ENCODE measurements at places on chromosomes 7 and 10.

- no peak for DNase-seq
Observed at GRCh38 chr10:132404911-132405462, 8.0 kb downstream of the PWWP2B start.

DNA sequence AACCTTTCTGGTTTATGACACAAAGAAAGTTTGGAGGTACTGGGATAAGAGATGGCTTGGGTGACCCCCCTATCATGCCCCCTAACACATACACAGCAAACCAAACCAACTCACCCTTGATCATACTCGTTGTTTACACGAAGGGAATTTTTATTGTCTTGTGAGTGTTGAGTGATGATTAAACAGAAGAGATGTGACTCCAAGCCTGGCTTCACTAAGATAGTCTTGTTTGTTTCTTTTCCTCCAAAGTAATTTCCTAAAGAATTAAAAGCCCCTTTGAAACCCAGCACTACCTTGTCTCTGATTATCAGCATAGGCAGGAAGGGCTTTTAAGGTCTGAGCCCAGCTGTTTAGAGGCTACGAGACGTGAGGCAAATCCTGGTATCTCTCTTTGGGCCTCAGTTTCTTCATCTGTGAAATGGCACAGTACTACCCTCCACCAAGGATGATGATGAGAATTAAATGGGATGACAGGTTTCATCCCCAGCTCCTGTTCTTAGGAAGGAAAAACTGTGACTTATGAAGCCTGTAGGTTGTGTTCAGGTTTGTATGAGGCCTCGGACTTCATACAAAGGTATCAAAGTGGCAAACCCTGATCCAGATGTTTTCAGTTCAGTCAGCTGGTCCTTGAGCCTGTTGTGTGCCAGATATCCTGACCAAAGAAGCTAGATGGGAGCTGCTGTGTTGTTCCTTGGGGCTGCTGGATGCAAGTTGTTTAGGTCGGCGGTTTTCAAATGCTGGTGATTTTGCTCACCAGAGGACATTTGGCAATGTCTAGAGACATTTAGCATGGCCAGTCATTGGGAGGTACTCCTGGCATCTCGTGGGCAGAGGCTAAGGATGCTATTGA is 51.8 kb downstream of the TCF7L2 start:
- no peak for DNase-seq

- no peak for DNase-seq
Observed at GRCh38 chr10:121325490-121326231, 272.6 kb downstream of the FGFR2 start.

GRCh38 chr7:83579740-83580139 is 69.2 kb downstream of the SEMA3E start:
- DNase-seq: no peak

GRCh38 chr7:90492250-90492649 is 22.8 kb downstream of the PTTG1IP2 start:
- DNase-seq: no peak

- no peak for DNase-seq
Observed at GRCh38 chr7:127809261-127809702, 157.3 kb downstream of the SND1 start.

- DNase-seq: no peak
Observed at GRCh38 chr10:50951365-50951764, 65.9 kb upstream of the A1CF start.

DNA sequence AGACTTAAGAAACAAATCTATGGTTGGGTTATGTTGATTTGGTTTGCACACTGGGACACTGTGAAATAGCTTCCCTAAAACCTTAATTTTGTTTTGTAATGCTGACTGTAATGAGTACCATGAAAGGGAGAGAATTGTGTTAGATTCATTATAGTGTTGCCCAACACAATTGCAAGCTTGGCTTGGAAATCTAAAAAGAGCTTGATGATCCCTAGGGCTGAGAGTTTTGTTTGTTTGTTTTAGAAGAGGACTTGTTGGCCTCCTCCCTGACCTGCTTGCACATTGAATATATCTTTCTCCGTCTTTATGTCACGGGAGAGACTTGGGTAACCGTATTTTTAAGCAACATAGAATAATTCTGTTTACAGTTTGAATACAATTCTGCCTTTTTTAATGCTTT is 410.1 kb downstream of the ARL4A start:
- DNase-seq: no peak

- no peak for DNase-seq
Observed at GRCh38 chr7:43242628-43243255, 130.3 kb downstream of the HECW1 start.

GRCh38 chr7:99693427-99694200 is 13.8 kb upstream of the CYP3A5 start:
- DNase-seq: peak; percentile 4

DNA sequence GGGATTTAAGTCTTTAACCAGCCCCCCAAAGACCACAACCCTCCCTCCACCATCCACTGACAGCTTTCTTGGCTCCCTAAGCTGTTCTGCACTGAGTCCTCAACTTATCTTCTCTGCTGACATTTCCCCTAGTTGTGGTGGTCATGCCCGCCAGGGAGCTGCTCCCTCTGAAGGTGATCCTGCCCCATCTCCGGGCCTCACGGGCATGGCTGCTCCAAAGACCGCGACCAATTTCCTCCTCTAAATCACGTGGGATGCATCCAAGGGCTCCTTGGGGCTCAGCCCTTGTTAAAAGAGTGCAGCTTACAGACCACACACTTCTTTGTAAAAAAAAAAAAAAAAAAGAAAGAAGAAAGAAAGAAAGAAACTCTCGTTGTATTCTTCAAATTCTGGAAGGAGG is 27.1 kb upstream of the KLF6 start:
- no peak for DNase-seq

- no peak for DNase-seq
Observed at GRCh38 chr10:79018521-79019011, 50.2 kb upstream of the ZMIZ1 start.

- DNase-seq: no peak
Observed at GRCh38 chr7:34341326-34341725, 316.7 kb upstream of the NPSR1 start.

DNA sequence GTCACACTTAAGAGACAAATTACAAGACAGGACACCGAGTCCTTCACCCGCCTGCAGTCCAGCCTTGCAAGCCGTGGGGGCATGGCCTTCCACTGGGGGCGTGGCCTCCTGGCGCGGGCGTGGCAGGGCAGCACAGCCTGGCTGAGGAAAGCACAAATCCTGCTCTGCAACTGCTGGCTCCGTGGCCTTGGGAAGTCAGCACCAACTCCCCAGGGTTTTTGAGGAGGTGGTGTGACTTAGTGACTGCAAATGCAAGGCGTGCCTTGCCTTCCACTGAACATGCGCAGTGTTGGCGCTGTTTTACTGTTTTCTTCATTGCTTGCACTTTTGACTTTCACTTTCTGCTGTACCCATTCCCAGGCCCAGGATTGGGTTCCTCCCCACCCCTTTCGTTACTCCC is 12.9 kb upstream of the BMS1 start:
- no peak for DNase-seq

- DNase-seq: no peak
Observed at GRCh38 chr10:27391325-27391724, 112.8 kb upstream of the RAB18 start.

- no peak for DNase-seq
Observed at GRCh38 chr10:85147346-85148250, 819.2 kb downstream of the CCSER2 start.

DNA sequence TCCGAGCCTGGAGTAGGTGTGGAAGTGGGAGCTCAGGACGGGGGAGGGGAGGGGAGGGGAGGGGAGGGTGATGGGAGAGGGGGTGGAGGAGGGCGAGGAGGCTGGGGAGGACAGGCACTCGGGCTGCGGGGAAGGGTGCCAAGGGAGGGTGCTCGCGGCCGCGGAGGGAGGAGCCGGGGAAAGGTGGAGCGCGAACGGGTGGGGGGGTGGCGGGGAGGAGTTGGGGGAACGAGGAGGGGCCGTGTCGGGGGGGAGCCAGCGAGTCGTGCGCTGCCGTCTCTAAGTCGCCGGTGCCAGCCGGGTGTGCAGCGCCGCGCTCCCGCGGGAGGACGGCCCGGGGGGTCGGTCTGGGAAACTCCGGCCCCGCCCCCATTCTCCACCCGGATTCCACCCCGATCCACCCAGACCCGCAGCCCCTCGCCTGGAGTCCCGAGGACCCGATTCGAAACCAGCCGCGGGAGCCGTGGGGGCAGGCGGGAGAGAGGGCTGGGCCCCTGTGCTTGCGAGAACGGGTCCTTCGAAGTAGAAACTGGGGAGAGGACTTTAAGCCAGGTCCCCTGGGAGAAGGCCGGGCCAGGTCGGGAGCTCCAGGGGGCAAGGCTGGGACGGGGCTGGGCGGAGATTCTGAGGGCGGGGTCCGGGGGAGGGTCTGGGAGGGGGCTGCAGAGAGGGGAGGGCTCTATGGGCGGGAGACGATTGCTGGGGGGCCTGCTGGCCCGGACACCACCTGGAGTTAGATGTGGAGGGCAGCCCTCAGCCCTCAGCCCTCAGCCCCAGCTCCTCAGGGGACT is at the start of gene ZNF467:
TSS of gene ZNF467 (minus strand) at position 143 of the 791 bp plus-strand sequence. CDS start 2,556 bp downstream, outside the sequence.
- DNase-seq: peak; percentile 62

GRCh38 chr10:62893036-62893435 is 76.9 kb upstream of the EGR2 start:
- no peak for DNase-seq

GRCh38 chr7:115052706-115053105 is 130.8 kb downstream of the MDFIC start:
- DNase-seq: no peak

- no peak for DNase-seq
Observed at GRCh38 chr10:93854975-93855374, 38.8 kb upstream of the SLC35G1 start.

DNA sequence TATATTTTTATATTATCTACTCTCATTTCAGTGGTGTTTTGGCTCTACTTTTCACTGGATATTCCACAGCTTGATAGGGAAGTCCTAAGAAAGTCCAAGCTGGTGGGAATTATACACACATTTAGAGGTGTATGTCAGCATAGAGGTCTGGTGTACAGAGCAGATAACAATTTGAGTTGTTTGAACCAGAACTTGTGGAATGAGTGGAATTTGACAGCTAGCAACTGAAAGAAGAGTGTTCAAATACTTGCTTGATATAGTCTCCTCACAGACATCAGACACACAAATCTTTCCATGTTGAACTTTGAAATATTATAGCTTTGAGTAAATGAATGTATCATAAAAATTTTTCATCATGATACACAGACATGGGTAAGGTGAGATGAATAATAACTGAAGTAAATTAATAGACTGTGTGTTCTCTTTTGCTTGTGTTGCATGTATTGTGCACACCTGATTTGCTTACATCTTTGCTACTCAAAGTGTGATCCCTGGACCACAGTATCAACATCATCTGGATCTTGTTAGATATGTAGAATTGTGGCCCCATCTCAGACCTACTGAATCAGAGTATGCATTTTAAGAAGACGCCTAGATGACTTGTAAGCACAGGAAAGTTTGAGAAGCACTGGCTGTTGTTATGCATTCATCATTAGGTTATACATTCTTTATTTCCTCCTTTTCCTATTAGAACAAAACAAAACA is 91.5 kb downstream of the ABCA13 start:
- no peak for DNase-seq

- no peak for DNase-seq
Observed at GRCh38 chr10:54402576-54402975, 398.5 kb downstream of the PCDH15 start.

GRCh38 chr10:32015386-32015785 is 40.8 kb downstream of the KIF5B start:
- no peak for DNase-seq

- no peak for DNase-seq
Observed at GRCh38 chr10:44012921-44013320, 364.2 kb upstream of the ZNF32 start.

GRCh38 chr10:113274176-113274829 is 278.6 kb upstream of the HABP2 start:
- DNase-seq: no peak

- peak; percentile 43 for DNase-seq
Observed at GRCh38 chr10:62811159-62811875, 4.8 kb downstream of the EGR2 start.

GRCh38 chr7:155885167-155886155 is 73.2 kb upstream of the SHH start:
- DNase-seq: no peak

DNA sequence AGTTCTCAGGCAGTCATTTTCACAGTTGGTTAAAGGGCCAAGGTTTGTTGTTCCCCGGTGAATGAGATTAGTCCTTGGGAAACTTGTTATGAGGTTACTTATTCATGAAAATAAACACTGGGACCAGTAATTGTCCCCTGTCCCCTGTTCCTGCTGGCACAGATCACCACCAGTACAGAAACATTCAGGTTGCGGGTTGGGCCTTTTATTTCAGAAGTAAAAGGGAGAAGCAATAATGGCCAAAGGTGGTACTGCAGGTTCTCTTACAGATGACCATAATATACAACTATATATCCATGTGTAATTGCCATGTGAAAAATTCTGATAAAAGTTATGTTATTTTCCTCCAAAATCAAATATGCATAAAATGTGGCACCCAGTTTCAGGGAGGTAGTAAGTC is 442.0 kb downstream of the SORCS1 start:
- no peak for DNase-seq

DNA sequence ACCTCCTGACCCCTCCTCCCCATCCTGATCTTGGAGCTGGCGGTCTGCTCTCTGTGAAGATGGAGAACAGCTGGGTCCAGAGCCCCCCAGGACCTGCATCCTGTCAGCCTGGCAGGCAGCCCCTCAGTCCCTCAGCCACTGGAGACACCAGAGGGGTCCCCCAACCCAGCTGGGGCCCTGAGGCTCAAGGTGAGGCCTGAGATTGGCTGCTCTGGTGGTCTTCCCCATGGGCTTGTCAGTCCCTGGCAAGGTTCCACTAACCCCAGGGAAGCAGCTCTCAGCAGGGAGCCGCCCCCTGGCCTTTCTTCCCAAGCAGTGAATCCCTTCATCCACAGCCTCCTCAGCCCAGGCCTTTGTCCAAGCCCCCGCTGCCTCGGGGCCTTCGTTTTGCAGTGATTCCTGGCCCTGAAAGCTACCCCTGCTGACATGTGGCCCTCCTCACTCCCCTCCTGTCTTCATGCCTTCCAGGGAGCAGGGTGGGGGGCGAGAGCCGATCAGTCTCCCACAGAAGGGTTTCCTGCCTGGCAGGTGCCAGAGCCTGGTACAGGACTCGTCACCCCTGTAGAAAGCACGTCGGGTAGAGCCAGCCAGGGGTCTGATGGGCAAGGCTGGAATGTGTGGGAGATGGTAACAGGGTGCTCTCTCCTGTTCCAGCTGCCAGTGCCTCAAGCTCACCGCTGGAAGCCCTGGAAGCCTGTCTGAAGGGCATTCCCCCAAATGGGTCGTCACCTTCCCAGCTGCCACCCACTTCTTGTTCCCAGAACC is 48.5 kb downstream of the ZNF467 start:
- DNase-seq: no peak

- DNase-seq: no peak
Observed at GRCh38 chr10:76086170-76086760, 654.8 kb downstream of the LRMDA start.

DNA sequence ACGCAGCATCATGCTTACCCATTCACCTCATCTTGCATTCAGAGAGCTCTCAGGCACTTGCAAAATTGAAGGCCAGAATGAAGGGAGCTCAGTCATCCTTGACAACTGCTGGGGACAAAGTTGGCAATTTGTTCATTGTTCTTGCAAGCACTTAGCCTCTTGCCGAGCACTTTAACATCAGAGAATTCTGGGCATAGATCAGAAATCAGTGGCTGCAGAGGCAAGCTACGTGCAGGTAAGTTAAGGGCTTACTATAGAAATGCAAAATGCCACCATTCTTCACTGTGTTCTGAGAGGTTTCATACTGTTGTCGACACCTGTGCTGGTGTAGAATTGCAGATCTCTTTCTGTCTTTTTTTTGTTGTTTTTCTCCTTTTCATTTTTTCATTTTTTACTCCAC is 84.1 kb upstream of the INSYN2A start:
- DNase-seq: no peak

Measured in CD4-positive, alpha-beta T cell treated with Interleukin-1 beta for 1 hour (primary cell).